ENCODE measurements at places on chromosomes 3 and 15. TPM values are rescaled to one million over a fixed set of nuclear protein-coding genes. Genes with fewer than 3 reads are reported as not detected.
A peak's percentile ranks its signal among the peaks of the same experiment; 100 is the strongest.

- DNase-seq: no peak
These were observed 91.1 kb downstream of the ASB7 start for GRCh38 chr15:100693451-100693850.

DNA sequence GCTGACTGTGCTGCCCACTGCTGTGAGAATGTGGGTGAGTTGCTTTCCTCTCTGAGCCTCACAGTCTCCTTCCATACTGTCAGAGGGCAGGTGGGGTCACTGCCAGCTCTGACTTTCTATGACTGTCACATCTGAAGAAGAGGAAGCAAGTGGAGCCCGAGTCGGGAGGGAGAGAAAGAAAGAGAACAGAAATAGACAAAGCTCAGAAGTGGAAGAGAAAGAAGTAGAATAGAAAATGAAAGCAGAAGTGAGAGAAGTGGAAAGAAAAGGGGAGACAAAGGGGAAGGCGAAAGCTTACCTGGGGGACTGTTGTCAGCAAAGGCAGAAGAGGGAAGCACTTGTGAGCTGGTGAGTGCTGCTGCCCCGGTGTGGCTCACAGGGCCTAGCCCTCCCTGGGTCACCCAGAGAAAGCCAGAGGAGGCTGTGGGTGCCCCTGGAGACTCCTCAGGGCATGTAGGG, 57.9 kb downstream of the EPHB1 start:
- DNase-seq: peak; percentile 27

DNA sequence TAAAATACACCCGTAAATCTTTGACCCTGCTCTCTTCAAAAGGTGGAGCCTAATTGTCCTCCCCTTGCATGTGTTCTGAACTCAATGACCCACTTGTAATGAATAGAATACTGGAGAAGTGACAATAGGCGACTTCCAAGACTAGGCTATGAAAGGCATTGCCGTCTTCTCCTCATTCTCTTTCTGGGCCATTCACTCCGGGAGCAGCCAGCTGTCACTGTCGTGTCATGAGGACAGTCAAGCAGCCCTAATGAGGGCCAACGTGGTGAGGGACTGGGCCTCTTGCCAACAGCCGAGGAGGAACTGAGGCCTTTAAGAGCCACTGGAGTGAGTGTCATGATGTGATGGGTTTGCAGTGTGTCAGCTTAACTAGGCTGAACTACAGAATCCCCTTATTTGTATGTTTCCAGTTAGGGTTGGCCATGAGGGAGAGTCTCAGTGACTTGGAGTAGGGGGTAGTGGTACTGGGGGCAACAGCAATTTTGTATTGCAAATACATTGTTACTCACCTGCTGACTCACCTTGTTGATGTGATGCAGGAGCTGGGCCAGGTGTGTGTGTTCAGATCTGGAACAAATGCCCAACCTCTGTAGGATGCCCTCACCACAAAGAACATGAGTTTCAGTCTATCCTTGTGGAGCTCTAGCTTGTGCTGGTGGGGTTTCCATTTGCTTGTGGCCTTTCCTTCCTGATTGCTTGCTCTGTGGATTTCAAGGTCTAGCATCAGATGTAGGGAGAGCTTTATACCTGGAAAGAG, 188.5 kb upstream of the PROK2 start:
- no peak for DNase-seq

- DNase-seq: peak; percentile 34
These were observed 178.4 kb downstream of the AKAP13 start for GRCh38 chr15:85558848-85559247.

- peak; percentile 21 for DNase-seq
These were observed 1.2 kb downstream of the EIF1B start for GRCh38 chr3:40310705-40311104.

- DNase-seq: no peak
These were observed 15.0 kb downstream of the BHLHE40 start for GRCh38 chr3:4994144-4994730.

DNA sequence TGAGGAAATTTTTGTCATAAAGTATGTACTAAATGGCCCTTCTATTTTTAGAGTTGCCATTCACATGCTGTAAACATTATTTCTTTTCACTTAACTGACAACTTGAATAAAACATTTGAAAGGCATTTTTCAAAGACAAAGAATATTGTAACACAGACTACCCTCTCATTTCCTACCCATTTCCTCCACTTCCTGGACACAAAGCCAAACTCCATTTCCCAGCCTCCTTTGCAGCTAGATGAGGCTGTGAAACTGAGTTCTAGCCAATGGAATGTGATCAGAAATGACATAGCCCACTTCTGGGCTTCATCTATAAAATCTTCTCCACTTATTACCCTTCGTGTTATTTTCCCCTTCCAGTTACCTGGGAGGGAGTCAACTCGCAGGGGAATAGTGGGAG, 288.9 kb upstream of the DPH6 start:
- no peak for DNase-seq

DNA sequence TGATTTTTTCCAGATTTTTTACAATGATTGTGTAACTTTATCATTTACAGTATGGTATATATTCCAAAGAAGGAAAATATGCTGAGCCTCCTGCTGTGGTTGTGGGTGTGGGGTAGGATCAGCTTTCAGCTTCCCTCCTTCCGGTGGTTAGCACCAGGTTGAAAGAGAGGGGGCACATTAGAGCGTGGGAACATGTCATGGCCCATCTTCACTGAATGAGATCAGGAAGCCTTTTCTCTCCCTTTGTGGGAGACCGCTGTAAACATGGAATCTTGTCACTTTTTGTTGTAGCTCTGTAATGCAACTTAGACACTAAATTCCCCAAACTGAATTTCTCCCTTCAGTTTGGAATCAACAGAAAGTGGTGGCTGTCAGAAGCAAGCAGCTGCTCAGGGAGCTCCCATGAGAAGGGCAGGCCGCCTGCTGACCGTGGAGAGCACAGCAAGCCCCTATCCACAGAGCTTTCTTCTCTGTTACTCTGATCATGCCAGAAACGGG, 86.7 kb upstream of the LIMD1 start:
- no peak for DNase-seq

- no peak for DNase-seq
These were observed 54.2 kb upstream of the SPATA12 start for GRCh38 chr3:57006179-57006657.

- DNase-seq: no peak
These were observed 41.6 kb downstream of the ILDR1 start for GRCh38 chr3:121980450-121980796.

DNA sequence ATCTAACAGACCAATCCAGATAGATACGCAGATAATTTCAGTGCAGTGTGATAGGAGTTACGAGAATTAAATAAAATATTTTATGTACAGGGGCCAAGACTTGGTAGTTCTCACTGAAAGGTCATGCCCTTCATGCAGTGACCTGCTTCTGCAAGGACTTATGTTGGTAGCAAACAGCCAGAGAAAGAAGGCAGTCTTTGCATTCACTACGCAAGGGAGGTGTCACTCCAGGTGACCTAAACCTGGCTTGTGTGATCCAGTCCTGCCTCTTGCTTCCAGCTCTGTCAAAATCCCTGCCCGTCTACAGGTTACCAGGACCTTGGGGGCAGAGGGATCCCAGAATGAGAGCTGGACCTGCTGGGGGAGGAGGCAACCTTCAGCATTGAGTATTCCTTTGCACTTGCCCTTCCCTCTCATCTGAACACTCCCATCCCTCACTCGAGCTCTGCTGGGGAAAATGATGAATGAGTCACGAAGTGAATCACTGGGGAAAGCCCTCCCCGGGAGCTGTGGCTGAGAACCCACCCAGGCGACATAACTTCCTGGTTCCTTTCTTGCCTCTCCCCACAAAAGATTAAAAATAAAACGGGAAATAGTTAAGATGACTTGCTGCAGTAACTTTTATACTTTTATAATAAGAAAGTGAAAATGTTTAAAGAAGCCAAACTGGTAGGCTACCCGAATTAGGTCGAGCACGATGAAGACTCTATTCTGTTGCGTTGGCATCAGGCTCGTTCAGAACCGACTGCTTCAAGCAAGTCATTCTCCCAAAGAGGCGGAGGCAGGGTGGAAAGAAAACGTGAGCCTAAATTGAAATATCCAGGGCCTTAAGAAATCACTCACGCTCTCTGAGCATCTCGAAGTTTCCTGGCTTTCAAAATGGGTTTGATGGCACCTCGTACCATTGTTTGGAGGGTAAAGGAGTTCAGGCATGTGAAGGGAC, 216.1 kb downstream of the SLCO3A1 start:
- peak; percentile 73 for DNase-seq

DNA sequence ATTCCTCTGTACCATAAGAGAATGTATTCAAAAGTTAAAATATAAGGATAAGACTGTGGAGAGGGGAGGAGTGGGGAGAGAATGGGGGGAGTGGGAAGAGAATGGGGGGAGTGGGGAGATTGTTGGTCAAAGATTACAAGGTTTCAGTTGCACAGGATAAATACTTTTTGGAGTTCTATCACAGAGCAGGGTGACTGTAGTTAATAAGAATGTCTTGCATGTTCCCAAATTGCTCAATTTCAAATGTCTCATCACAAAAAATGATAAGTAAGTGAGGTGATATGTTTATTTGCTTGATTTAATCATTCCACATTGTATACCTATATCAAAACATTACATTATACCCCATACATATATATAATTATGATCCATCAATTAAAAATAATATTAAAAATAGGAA, 23.0 kb upstream of the MEF2A start:
- DNase-seq: no peak

- DNase-seq: no peak
These were observed 1.4 kb upstream of the KAT2B start for GRCh38 chr3:20038699-20039465.

DNA sequence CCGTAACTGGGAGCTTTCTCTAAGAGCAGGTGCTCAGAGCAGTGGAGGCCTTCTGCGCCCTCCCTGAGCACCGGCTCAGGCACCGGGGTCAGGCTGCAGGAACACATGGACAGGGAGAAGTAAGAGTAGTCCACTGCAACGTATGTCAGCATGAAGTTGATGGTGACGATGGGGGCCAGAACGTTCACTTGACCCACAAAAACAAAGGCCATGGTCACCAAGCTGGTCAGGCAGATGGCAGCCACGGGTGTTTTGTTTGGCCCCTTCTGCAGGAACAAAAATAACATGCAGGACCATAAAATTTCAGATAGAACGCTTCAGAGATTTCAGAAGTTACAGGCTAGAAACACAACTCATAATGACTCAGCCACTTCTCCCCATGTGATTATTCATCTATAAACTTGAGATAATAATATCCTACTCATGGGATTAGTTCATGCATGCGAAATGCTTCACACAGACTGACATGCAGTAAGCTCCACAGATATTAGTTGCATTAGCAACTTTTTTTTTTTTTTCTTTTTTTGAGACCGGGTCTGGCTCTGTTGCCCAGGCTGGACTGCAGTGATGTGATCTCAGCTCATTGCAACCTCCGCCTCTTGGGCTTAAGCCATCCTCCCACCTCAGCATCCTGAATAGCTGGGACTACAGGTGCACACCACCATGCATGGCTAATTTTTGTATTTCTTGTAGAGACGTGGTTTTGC, 52.2 kb upstream of the HEG1 start:
- no peak for DNase-seq

DNA sequence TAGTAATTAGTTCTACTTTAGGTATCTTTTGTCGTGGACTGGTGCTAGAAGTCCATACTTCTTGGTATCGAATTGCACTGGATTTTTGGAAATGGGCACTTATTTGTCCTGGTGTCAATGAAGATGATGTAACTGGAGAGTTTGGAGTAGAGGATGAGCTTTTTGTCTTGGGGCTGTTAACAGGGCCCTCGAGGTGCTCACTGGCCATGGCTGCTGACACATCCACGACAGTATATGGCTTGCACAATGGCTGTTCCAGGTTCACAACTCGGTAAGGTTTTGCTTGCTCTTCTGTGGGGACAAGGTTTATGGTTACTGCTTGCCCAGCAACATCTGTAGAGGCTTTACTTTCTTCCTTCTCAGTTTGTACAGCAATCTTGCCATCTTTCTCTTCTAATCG, 109.4 kb upstream of the TSPAN3 start:
- no peak for DNase-seq

GRCh38 chr3:162933656-162934055, 1437.0 kb downstream of the OTOL1 start:
- no peak for DNase-seq

GRCh38 chr3:2589336-2589969, 490.8 kb downstream of the CNTN4 start:
- DNase-seq: no peak

- peak; percentile 13 for DNase-seq
These were observed 774 bp downstream of the IMP3 start for GRCh38 chr15:75639191-75639708.

DNA sequence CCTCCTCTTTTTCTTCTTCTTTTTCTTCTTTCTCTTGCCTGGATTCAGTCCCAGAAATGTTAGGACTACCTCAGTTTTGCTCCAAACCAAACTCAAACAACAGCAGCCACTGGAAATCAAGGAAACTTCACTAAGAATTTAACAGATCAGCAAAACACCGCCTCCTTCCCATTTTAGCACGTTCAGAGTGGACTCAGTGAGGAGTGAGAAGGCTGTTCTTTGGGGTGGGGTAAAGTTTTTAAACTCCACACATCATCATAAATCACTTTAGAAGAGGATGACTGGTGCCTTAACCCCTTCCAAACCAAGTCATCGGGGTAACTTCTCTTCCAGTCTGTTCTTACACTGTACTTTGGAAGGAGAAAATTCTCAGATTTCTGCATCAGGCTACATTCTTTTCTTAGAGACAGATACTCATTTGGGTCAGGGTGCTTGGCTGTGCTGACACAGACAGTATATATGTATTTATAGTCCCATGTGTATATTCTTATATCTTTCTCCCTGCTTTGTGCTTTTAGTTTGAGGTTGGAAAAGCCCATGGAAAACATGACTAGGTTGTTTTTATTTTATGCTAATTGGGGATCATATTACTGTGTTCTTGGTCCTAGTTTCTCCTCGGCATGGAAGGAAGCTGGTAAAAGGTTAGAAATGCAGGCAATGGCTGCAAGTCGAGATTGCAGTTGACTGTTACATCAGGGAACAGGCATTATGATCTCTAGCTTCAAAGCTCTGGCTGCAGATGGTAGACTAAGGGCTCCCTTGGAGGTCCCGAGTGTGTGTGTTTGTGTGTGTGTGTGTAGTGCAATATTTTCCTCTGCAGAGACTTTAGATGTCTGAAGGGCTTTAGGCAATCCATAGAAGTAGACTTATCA, at the start of gene CCDC80:
Gene CCDC80 (minus strand): TSS at position 214 of the 872 bp plus-strand sequence. CDS start 1,238 bp downstream, outside the sequence.
- no peak for DNase-seq

NDUFB5 gene
- 110 TPM for total RNA-seq

C2CD4A gene
- total RNA-seq: 0.73 TPM

NEK4 gene
- 19.1 TPM for total RNA-seq

COL6A5 gene
- not detected for total RNA-seq

ITIH3 gene
- total RNA-seq: not detected

All from activated CD4-positive, alpha-beta T cell treated with anti-CD3 and anti-CD28 coated beads for 36 hours (primary cell).